ENCODE measurements at places on chromosomes 7 and 10. TPM values are rescaled to one million over a fixed set of nuclear protein-coding genes. Genes with fewer than 3 reads are reported as not detected.

ENKUR gene
- not detected for total RNA-seq

CLCN1 gene
- 0.05 TPM for total RNA-seq

NFE2L3 gene
- total RNA-seq = 2.0 TPM

PRTFDC1 gene
- 14.4 TPM for total RNA-seq

TAS2R16 gene
- not detected for total RNA-seq

PALD1 gene
- total RNA-seq = 7.4 TPM

COBL gene
- 0.46 TPM for total RNA-seq

TMEM196 gene
- total RNA-seq = 1.6 TPM

STK31 gene
- 0.14 TPM for total RNA-seq

IGF2BP3 gene
- total RNA-seq = 0.51 TPM

ZNF746 gene
- 13.1 TPM for total RNA-seq

BMPR1A gene
- total RNA-seq = 68.0 TPM

FAM25A gene
- not detected for total RNA-seq

BTBD16 gene
- 0.14 TPM for total RNA-seq

GRCh38 chr10:88062798-88063472 is 199.5 kb downstream of the PTEN start:
- no peak for DNase-seq

DNA sequence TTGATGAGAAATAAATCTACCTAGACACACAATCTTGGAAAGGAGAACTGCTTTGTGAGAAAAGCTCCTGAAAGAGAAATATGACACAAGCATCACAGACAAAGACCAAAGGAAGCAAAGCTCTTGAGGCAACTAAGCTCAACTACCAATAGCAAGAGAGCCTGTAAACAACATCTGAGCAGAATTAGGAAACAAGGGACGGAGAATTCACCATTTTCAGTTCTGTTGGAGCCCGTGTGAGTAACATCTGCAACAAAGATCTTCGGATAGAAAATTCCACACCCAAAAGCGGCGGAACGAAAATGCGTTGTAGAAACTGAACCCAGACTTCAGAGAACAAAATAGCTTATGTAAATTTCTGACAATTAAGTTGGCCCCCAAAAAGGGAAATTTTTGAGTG is 909.9 kb upstream of the MBL2 start:
- no peak for DNase-seq

- peak; percentile 91 for DNase-seq
Measured at GRCh38 chr10:73910764-73911552, at the start of gene PLAU. TSS of gene PLAU (plus strand) at chr10:73911132. CDS start at chr10:73911556, 424 bp downstream.

- DNase-seq = no peak
Measured at GRCh38 chr10:88129013-88129412, 265.6 kb downstream of the PTEN start.

- no peak for DNase-seq
Measured at GRCh38 chr7:157964521-157964920, 623.1 kb downstream of the PTPRN2 start.

- DNase-seq = no peak
Measured at GRCh38 chr7:130063036-130063435, 7.3 kb upstream of the KLHDC10 start.

DNA sequence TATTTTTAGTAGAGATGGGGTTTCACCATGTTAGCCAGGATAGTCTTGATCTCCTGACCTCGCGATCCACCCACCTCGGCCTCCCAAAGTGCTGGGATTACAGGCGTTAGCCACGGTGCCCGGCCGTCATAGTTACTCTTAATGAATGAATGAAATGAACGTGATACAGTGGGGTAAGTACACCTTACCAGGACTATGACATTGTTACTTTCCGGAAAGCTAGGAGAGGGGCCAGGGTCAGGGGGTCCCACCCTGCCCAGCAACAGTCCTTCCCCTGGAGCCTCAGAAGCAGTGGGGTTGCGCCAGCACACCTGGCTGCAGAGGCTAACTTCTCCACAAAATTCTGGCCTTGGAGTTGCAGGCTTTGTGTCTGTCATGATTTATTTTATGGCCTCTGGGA is 21.4 kb downstream of the VSTM4 start:
- DNase-seq = no peak

DNA sequence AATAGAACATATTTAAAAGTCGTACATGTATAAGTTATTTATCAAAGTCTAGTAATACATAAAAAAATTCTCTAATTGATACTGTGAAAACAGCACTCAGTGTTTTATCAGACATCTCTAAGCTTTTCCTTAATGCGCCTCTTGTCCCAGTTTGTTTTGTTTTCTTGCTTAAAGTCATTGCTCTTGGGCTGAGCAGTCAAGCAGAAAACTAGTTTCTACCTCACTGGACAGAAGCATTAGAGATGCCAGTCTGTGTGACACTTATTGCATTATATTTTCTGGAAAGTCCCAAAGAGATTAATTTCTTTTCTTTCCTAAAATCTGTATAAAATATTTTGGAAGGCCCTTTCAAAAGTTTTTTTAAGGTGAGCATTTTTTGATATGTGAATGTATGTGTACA is 236.2 kb downstream of the PCLO start:
- no peak for DNase-seq

GRCh38 chr10:6014241-6014761 is 37.0 kb upstream of the IL15RA start:
- no peak for DNase-seq

GRCh38 chr10:98255146-98255877 is 12.7 kb downstream of the LOXL4 start:
- DNase-seq = no peak

GRCh38 chr7:116984917-116985316 is 31.6 kb downstream of the ST7 start:
- DNase-seq = no peak

DNA sequence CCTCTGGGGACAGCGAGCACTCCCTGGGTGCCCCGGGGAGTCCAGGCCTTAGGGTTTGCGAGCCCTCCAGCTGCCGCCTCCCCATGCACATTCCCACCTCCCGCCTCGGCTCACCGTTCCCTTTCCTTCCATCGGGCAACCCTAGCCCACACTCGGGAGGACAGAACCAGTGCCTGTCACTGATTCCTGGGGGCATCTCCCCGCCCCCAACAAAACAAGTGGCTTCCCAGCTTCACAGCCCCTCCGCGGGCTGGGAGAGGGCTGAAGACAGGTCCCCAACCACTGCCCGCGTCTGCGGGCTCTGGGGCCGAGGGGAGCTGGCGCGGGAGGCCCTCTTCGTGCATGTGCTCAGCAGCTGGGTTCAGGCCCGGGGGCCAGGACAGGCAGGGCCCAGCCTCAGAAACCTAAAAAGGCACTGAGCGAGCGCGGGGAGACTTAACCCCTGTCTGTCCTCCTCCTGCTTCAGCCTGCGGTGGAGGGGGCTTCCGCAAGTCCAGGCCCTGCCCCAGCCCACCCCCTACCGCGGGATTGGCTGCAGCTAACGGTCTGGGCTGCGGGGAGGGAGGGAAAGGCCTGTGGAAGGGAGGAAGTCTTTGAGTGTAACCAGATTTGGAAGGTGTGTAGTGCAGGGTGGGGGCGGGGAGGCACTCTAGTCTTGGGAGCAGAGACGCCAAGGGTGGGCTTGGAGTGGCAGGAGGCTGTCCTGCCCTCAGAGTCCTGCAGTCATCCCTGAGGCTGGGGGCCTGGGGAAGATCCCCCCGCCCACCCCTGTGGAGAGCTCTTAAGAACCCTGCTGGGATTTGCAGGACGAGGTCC is 1.2 kb downstream of the FLNC start:
- DNase-seq = no peak

- peak; percentile 40 for DNase-seq
Measured at GRCh38 chr7:2986561-2986960, 57.1 kb downstream of the CARD11 start.

DNA sequence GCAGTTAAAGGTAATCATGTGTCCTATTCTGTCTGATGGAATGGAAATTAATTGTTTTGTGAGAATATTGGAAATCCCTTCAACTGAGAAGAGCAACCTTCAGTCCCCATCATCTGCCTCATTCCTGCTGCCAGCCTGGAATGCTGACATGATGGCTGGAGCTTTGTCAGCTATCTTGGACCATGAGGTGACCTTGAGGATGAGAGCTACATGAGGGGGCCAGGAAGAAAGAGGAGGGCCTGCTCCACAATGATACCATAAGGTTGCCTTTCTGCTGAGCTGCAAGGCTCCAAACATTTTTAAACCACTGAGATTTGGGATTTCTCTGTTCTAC is 40.7 kb upstream of the C10orf71 start:
- DNase-seq = no peak

- DNase-seq = no peak
Measured at GRCh38 chr10:110350812-110351211, 46.1 kb upstream of the SMNDC1 start.

GRCh38 chr10:36018996-36019395 is 376.9 kb upstream of the FZD8 start:
- DNase-seq = no peak

DNA sequence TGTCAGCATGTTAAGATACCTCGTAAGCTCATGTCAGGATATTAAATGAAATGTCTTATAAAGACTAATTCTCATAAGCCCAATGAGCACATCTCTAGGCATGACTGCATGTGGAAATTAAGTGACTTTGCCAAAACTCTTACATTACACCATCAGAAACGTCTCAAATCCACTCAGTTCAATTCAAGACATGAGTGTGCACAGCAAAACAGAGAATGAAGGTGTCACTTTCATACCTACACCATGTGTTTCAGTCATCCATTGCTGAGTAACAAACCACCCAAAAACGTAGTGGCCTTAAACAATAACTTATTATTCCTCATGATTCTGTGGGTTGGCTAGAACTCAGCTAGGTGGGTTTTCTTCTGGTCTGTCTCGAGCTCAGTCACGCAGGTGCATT is 99.8 kb downstream of the ATE1 start:
- no peak for DNase-seq

- no peak for DNase-seq
Measured at GRCh38 chr7:90828601-90829000, 232.5 kb downstream of the CDK14 start.

GRCh38 chr7:144049491-144049890 is 743 bp downstream of the OR2A5 start:
- no peak for DNase-seq

DNA sequence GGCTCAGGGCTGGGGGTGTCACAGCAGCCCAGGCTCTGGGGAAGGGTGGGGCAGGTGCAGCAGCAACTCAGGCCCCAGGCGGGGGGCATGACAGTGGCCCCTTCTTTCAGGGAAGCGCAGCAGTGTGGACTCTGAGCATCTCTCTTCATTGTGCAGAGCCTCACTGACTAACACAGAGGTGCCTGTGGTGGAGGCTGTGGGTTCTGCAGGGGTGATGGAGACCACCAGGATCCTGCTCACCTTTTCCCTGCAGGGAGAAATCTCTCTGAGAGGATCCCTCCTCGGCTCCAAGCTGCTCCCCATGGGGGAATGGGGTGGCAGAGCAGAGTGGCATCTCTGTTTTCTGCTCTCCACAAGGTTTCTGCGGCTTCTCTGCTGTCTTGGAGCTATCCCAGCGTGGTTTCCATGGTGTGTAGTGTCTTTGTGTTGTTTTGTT is 37.8 kb upstream of the SHH start:
- peak; percentile 66 for DNase-seq

GRCh38 chr7:31735991-31736982 is 49.3 kb downstream of the PPP1R17 start:
- no peak for DNase-seq

DNA sequence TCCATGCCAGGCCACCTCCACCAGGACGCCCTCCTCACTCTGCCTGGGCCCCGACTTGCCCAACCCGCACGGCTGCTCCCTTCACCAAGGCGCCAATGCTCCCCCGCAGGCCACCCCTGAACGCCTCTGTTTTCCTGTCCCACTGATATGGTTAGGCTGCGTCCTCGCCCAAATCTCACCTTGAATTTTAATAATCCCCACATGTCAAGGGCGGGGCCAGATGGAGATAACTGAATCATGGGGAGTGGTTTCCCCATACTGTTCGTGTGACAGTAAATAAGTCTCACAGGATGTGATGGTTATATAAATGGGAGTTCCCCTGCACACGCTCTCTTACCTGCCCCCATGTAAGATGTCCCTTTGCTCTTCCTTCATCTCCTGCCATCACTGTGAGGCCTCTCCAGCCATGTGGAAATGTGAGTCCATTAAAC is 29.8 kb downstream of the RSU1 start:
- no peak for DNase-seq

- no peak for DNase-seq
Measured at GRCh38 chr7:103447073-103447960, 1.3 kb upstream of the SLC26A5 start.

GRCh38 chr10:70274643-70275042 is 9.2 kb downstream of the NPFFR1 start:
- DNase-seq = no peak

- no peak for DNase-seq
Measured at GRCh38 chr10:349081-349480, 213.8 kb downstream of the ZMYND11 start.

- DNase-seq = no peak
Measured at GRCh38 chr10:131993275-131993674, 11.6 kb upstream of the BNIP3 start.

DNA sequence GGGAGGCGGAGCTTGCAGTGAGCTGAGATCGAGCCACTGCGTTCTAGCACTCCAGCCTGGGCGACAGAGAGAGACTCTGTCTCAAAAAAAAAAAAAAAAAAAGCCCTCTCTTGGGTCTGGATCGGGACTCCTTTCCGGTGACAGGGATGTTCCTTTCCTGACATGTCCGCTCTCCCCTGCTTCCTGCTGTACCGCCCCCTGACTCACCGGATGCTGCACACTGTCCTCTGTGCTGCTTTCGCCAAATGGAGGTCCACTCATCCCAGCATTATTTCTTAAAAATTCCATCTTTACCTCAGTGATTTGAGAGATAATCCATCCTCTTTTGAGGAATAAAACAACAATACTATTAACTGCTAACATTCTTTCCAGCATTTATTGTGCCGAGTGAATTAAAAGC is 113.8 kb upstream of the EEPD1 start:
- DNase-seq = no peak

DNA sequence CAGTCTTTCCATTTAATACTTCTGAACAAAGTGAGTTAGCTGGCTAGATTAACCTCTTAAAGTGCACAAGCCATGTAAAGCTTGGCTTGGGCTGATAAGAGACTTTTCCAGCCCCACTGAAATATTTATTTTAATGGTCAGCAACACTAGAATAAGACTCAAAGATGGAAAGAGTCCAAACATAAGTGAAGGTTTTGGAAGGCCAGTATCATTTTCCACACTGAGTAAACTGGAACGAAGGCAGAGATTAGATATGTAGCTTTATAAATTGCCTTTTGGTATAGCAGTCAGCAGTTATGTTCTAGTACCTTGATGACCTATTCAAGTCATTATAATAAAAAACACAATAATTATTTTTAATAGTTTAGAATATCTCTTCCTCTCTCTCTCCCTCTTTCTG is 102.2 kb downstream of the HDAC9 start:
- DNase-seq = no peak

DNA sequence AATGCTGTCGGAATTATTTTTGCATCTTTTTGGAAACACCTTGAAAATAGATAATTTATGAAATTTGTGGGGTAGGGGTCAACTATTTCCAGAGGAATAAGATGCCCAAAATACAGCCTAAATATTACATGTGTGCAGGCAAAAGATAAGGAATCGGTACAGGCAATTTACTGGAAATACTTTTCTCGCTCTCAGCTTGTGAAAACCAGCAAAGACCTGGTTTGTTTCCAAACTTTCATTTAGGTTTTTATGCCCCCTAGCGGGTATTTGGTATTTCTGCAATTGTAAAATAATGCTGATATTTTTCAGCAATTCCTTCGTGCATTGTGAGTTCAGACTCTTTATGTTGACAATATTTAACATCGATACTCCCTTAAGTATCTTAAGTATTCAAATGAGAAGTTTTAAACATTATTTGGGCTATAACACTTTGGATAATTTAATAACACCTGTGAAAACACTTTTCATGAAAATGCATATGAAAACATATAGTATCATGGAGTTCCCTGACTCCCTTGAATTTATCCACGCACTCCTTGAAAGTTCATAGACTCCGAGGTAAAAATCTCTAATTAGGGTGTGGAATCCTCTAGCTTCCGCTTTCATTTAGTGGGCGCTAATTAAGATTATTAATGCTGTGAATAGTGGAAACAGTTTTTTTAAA is 132.4 kb downstream of the TSPAN12 start:
- no peak for DNase-seq
